Esophagus muscularis mucosa (tissue), 4 donors: ENCODE measurements at places on chromosomes 1 and 21.
A peak's percentile ranks its signal among the peaks of the same experiment; 100 is the strongest.

DNA sequence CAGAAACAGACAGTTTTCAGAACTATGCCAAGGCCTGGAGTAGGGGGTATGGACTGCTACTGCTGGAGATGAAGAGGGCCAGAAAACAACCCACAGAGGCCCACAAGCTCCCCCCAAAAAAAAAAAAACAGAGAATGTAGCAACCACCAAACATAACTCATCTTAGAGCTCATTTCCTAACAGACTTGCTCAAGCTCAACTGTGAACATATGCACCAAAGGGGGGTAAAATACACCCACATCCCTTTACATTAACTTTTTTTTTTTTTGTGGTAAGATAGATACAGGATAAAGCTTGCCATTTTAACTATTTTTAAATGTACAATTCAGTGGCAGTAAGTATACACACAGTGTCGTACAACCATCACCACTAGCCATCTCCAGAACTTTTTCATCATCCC is 36.0 kb downstream of the SEC16B start:
- DNase-seq, result no peak

DNA sequence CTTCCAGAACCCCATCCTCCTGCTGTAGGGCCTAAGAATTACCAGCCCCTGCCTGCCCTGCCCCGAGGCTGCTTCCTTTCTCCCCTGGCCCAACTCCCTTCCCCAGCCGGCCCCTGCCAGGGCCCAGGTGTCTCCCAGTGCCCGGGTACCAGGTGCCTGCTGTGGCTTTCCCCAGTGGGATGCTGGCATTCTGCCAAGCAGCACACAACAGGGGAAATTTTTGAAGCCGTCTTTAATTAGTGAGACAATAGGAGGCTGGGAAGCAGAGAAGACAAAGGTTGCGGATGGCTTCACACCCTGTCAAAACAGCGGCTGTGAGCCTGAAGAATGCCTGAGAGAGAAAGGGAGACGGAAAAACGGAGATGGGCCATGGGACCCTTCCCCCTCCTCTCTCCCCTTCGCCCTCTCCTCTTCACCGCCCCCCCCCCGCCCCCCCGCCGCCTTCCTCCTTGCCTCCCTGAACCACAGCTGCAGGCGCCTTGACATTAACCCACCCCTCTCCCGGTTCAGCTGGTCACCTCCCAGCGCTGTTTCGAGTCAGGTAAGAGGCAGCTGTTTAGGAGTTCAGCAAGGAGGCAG is 33.6 kb downstream of the LRRN2 start:
- DNase-seq, result no peak

DNA sequence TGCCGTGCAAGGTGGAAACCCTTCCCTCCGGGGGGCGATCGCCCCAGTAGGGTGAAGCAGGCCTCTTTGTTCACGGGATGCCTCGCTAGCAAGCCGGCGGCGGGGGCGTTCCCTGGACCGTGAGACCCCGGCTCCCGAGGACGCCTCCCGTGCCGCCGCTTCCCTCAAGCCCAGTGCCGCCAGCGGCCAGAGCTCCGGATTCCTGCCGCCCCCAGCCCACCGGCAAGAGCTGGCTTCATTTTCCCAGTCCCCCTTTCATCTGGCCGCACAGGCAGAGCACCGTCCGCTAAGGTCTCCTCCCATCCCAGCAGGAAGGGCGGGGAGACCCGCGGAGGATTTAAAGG is 16.3 kb downstream of the IER5 start:
- no peak for DNase-seq

GRCh38 chr1:226360106-226360746 is 47.7 kb downstream of the PARP1 start:
- DNase-seq, result no peak

GRCh38 chr1:114274621-114275317 is 121.1 kb upstream of the SYT6 start:
- DNase-seq, result peak; percentile 66

DNA sequence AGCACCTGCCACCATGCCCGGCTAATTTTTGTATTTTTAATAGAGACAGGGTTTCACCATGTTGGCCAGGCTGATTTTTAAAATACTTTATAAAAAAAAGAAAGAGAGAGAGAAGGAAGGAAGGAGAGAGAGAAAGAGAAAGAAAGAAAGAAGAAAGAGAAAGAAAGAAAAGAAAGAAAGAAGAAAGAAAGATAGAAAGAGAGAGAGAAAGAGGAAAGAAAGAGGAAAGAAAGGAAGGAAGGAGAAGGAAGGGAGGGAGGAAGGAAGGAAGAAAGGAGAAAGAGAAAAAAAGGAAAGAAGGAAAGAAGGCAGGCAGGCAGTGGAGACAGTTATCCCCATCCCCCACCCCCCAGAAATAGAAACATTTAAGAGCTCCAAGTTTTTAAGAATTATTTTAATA is 69.9 kb downstream of the TOMM20 start:
- no peak for DNase-seq

DNA sequence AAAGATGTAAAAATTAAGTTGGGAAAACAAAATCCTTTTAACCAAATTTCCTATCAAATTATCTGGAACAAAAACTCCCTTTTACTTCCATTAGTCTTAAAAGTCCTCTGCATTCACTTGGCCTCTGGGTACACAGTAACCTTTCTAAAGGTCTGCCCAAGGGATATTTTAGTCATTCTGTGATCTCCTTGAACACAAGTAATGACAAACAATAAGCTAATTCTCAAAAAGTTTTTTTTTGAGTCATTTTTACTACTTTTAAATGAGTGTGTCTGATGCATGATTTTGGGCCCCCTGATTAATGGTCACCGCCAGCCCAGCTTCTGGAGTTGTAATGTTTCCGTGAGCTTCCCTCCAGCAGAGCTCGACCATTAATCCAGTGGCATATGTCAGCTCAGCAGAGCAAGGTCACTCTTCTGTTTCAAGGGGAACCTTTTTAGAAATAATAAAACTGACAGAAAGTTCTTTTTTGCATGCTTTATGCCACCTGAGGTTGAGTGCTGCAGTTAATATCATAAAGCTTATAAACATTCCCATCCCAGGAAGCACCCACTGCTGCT is 14.3 kb downstream of the SAMSN1 start:
- no peak for DNase-seq

- no peak for DNase-seq
Measured at GRCh38 chr1:64915381-64916274, 50.7 kb downstream of the JAK1 start.
